ENCODE measurements at places on chromosomes 4 and X. TPM values are rescaled to one million over a fixed set of nuclear protein-coding genes. Genes with fewer than 3 reads are reported as not detected.

LRP2BP gene
- total RNA-seq, result 0.71 TPM

GLRA3 gene
- total RNA-seq, result not detected

GASK1B gene
- total RNA-seq, result 11.7 TPM

AWAT2 gene
- total RNA-seq, result not detected
